ENCODE measurements at places on chromosomes 6 and 20.

DNA sequence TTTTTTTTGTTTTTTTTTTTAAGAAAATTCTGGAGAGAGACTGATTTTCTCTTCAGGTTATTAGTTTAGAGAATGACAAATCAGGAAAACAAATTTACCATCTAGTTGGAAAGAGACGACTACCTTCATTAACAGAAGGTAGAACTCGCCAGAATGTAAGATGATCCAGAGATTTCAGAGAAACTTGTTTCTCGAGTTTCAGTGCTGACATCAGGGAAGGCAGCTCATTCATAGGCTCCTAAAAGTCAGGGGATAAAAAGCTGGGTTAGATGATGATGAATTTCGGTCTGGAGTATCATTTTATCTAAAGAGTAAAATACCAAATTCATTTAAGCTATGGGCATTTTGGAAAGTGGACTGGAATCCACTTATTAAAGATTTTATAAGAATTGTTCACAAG, 27.9 kb downstream of the ZNF334 start:
- DNase-seq = no peak

DNA sequence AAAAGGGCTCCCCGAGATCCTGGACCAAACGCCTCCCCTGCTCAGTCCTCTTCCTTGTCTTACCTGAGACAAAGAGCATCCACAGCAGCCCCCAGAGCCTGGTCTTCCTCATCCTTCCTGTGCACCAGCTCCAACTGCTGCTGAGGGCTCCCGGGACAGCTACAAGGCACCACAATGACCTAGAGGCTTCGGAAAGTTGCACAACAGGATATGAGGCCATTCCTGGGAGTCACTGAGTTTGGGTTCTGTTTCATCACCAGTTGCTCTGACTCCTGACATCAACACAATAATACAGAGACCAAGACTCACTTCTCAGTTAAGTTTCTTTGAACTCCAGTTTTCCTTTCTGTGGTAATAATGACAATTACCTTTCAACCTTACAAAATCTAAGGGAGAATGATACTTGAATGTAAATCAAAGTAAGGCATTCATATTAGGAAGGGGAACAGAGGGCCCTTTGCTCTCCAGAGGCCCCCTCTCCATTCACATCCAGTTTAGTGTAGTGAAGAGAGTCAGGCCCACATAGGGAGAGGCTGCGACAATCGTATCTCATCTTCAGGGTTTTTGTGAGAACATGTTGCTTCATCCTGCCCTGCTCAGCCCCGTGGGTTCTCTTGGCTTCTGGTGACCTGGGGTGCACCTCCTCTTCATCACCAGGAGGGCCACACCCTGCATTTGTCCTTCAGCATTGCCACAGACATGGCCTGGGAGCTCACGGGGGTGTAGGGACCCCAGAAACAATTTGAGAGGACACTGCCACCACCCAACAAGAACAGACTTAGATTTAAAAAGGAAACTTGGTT, at the start of gene TREM1:
TREM1 (minus strand) TSS at position 139 of the 803 bp plus-strand sequence; CDS start at position 112, 27 bp downstream.
- DNase-seq = no peak

DNA sequence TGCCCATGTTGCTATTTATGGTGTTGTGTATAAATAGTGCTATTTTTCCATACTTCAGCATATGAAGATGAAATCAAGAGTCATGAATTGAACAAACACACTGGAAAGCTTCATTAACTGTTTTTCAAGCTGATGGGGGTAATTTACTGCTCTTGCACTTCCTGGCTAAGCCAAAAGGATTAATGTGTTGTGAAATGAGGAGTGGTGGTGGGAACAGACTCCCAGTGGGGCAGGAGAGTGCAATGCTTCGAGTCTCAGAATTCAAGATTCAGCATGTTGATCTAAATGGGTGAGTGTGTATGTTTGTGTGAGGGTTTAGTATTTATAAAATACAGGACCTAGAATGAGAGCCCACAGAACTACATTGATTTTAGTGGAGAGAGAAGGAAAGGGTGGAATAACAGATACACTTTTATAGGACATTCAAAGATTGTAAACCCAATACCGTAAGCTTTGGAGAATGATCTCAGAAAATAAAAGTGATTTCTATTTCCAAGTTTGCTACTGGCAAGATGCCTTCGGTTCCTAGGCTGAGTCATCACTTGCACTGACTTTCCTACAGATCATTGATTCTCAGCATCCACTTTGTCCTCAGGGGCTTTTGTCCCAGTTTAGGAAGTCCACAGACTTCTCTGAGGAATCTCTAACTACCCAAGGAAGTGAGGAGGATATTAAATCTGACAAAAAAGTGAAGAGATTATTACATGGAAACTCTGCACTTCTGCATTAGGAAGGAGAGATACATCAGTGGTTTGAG, 303.6 kb downstream of the TRDN start:
- DNase-seq = no peak

DNA sequence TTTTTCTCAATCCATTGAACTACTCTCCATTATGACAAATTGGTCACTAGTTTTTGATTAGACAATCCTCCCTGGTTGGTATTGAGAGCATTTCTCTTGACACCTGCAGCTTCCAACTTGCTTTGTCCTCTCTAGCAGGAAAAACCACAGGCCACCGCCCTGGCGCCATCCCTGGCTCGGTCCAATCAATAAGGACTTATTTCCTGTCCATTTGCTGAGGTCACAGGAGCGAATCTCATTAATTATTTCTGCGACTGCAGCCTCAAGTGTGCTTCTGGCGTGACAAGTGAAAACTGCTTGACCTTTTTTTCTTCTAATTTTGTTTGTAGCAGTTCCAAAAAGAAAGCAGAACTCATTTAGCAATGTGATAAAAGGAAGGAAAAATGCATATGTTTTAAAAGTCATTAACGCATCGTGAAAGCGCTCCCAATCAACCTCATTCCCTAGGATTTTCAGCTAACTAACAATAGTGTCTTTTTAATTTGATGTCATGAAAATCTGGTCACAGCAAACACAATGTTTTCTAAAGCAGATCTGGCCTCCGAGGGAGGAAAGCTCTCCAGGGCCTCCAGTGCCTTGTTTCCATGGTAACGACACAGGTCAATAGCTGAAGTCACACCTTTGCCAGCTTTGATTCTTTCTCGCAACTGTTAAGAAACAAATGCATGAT, 39.0 kb upstream of the BEND3 start:
- DNase-seq = no peak

DNA sequence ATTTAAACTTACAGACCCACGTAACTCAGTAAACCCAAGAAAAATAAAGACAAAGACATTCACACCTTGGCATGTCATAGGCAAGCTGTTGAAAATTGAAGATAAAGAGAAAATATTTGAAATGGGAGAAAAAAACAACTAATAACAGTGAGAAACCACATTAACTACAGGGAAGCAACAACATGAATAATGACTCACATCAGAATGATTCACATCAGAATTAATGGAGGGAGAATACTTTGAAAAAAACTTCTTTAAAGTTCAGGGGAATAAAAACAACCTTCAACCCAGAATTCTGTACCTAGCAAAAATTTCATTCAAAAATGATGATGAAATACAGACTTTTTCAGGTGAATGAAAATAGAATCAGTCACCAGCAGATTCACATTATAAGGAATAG, 32.9 kb upstream of the SLC22A3 start:
- DNase-seq = no peak

DNA sequence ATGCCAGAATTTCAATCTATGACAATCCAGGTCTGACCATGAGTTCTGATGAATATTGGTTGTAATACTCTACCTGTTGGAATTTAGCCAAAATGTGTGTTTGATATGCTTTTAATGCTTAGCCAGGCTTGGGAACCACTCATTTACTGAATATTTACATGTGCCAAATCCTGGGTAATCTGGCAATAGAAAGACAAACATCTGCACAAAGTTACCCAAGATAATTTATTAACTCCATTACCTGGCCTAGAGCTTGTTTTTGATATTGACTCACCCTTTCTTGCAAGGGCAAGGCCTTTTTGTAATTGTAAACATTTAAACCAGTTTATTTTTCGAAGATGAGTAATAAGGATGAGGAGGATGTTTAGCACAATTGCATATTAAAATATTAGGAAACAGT, 13.5 kb upstream of the CD2AP start:
- DNase-seq = no peak

DNA sequence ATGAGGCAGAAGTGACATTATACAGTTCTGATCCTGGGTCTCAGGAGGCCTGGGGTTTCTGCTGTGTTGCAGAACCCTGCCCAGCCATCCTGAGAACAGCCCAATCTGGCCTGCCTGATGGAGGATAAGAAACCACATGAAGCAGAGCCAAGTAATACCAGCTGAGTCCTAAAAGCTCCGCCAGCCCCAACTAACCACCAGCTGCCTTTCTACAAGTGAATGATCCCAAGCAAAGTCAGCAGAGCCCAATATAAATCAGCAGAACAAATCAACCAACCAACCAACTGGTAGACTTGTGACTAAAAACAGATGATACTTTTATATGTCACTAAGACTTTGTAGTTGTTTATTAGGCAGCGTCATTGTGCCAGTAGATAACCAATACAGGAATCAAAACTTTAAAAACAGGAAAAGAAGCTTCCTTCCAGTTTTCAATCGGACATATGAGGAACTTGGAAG, 52.1 kb downstream of the SNX5 start:
- no peak for DNase-seq

DNA sequence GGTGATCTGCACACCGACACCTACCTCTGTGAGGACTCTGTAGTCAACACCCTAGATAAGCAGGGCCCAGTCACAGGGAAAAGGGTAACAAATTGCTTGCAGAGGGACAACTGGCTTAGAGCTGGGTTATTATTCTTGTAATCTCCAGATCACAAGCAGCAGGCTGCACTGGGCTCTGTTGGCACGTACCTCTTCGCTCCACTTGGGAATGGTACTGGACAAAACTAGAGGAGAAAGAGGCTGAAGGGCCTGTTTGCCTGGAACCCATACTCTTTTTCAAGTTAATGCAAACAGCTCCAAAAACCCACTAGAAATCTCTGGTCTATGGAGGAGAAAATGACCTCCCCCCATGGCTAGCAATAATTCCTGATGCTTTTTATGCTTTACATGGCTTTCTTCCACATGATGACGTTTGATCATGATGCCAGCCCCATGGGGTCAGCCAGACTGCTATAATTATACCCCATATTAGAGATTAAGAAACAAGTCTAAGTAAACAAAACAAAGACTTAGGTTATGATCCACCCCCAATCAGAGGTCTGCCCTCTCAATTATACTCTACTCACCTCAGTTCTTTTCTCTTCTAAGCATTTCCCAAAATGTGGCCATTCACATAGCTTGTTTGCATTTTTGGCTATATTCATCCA, 190.0 kb downstream of the UNC5CL start:
- no peak for DNase-seq

DNA sequence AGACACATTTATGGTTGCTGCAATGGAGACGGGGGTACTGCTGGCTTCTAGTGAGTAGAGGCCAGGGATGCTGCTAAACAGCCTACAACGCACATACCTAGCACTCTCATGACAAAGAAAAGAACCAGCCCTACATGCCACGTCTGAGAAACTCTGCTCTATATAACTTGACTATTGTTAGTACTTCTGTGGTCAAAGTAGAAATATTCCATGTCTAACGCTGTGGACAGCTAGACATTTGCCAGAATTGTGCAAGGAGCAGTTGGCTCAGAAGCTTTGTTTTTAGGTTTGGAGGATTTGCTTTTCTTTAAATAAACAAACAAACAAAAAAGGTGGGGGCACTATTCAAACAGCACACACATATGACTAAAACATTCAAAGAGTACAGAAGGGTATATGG, 20.5 kb downstream of the UBE2V1 start:
- no peak for DNase-seq

GRCh38 chr20:33521461-33521860, 31.6 kb downstream of the CBFA2T2 start:
- no peak for DNase-seq

DNA sequence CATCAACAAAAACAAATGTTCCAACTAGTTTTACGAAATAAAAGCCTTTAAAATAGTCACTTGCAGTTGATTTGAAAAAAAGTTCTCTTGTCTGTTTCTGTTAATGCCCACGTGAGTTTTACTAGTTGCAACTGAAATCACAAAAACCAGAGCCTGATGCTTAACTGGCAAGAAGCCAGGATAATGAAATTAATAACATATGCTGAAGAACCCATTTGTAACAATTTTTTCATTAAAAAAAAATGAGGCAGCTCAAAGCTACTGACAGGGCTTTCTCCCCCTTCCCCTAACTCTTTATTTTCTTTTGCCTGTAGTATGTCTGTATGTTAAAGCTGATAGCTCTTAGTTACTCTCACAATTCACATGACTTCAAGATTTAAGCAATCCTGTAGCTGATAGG, 132.7 kb upstream of the EYA4 start:
- DNase-seq = no peak

GRCh38 chr6:77011929-77012545, 451.3 kb downstream of the HTR1B start:
- DNase-seq = no peak

- no peak for DNase-seq
These were observed 9.2 kb downstream of the SIM1 start for GRCh38 chr6:100455230-100456124.

DNA sequence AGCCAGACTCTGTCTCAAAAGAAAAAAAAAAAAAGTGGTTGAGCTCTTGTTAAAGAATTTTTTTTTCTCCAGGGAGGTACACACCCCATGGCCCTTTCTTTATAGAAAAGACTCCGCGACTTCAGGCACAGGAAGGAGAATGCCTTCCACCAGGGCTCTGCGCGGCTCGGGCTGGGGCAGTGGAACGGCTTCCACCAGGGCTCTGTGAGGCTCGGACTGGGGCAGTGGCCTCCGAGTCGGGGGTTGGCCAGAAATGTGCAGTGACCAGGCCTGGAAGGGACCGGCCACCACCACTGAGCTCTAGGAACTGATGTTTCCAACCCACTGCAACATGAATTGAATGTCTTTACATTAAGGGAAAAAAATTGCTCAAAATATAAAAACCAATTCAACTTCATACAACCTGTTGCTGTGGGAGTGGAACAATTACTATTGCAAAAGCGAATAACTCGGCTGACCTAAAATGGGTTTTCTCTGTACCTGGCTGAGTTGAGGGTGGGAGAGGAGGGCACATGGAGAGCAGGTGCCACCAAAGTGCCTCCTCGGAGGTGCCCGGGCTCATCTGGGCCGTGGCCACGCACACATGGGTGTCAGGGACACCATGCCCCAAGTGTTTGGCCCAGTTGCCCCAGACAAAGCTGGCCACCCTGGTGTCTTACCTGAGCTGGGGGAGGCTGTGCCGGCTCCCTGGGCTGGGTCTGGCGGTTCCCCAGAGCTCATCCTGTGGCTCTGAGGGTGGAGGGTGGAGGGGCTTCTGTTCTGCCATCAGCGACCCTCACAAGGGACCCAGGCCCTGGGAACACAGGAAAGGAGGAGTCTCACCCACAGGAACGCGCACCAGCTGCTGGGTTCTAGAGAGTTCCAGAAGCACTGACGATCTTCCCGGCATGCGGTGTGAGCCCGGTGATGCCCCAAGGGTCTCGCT, 29.3 kb downstream of the SLC2A4RG start:
- DNase-seq = no peak

DNA sequence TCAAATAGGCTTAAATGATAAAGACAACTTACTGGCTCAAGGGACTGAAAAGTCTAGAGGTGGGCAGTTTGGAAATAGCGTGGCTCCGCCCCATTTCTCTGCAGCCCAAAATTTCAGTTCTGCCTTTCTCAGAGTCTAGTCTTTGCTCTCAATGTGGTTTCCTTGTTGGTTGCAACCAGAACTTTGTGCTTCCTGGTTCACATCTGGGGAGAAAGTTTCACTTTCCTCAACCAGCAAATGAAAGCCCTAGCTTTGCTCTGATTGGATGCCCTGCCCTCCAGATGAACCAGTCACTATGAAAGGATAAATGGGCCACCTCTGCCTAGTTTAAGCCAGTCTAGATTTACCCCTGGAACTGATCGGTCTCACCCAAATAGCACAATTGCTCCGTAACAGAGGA, 14.9 kb downstream of the SYCP2L start:
- DNase-seq = no peak

Measured in T follicular helper cell (primary cell).